ENCODE measurements at places on chromosomes 3 and 15.
A peak's percentile ranks its signal among the peaks of the same experiment; 100 is the strongest.

DNA sequence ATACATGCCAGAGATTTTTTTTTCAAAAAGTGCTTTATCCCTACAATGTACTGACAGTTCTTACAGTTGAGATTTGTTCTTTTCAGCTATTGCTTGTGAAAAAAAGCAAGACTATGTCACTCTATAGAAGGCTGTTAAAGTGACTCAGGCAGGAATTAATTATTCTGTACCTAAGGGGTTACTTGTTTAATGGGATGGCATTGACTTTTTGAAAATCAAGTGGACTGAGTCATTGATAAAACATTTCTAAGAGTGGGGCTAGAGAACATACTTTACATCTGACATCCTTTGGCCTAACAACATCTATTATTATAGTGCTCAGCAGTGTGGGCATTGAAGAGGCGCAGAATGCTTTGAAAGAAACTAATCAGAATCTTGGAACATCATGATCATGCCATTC lies 34.3 kb downstream of the INTS14 start:
- peak; percentile 78 for DNase-seq

DNA sequence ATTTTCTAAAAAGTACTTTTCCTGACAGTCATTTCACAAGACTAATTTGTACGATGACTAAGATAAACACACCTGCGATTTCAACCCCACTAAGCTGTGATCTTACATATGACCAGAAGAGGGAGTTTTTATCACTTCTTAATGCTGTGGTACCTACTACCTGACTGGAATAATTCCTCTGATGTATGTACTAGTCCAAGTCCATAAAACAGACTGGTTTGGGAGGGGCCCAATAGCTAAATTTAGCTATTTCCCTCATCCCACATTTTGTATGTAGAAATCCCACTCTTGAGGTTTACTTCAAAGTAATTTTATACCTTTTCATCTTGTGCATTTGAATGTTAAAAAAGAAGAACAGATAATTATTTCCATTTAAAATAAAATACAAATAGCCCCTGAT lies 49.7 kb upstream of the SCAANT1 start:
- peak; percentile 28 for DNase-seq

DNA sequence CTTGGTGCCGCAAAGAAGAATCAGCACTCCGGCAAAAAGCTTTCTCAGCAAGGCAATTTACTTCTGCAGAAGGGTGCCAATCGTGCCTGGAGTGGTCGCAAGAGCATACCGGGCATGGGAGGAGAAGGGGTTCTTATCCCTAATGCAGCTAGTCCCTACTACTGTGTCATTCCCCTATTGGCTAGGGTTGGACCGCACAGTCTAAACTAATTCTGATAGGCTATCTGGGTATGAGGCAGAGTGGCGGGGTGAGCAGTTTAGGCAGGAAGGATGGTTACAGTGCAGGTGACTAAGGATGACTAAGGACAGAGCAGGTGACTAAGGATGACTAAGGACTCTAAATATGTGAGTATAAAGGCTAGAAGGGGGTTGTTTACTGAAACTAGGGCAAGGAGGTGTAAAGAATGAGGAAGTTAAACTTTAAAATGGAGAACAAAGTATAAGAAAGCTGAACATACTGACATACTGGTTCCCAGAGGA lies 52.9 kb downstream of the PGBD4 start:
- DNase-seq: peak; percentile 21

DNA sequence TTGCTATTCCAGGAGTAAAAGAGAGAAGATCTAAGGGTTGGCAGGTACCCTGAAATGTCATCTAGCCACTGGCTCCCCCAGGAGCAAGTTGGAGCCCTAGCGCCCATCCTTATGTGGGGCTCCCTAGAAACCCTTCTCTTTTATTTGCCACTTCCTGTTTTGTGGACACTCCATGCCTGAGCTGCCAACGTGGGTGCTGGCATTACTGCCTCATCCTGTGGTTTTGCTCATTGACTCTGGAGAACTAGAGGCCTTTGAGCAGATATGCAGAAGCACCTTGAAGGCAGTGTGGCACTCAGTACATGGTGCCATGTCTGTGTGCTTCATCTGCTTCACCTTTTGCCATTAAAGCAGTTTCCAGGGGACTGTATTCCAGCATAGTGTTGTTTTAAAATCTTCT lies 8.1 kb downstream of the EDEM1 start:
- DNase-seq: no peak

- DNase-seq: no peak
Observed at GRCh38 chr3:111476701-111477100, 65.3 kb upstream of the CD96 start.

DNA sequence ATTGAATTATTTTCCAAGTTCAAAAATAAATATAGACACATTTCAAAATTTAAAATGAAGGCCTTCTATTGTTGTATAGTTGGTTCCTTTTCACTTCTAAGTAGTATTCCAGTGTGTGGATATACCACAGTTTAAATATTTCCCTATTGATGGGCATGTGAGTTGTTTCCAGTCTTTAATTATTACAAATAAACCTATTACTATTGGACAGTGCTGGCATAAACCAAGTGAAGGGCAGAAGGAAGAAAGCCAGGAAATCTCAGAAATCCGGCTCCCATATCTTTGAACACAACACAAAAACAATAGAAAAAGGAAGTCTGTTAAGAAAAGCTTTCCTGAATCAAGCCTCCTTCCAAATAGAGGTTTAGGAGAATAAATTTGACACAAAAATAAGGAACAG lies 26.1 kb downstream of the GOLGB1 start:
- DNase-seq: no peak

DNA sequence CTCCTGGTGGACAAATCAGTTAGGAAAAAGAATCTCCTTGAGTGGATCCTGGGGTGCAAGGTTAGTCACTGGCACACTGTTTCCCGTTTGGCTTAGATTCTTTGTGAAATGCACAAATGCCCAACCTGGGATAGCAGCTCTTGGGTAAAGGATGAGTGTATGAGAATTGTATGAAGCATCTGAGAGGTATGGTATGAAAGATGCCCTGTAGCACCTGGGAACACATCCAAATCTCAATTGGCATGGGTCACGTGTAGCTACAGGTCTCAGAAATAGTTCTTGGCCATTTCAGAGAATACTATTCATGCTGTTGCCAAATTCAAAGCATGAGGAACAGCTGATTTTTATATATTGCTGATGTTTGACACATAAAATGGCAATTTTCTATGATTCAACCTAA lies 84.3 kb downstream of the KCNH8 start:
- no peak for DNase-seq

GRCh38 chr15:99315636-99316035 lies 64.4 kb downstream of the LRRC28 start:
- DNase-seq: no peak

DNA sequence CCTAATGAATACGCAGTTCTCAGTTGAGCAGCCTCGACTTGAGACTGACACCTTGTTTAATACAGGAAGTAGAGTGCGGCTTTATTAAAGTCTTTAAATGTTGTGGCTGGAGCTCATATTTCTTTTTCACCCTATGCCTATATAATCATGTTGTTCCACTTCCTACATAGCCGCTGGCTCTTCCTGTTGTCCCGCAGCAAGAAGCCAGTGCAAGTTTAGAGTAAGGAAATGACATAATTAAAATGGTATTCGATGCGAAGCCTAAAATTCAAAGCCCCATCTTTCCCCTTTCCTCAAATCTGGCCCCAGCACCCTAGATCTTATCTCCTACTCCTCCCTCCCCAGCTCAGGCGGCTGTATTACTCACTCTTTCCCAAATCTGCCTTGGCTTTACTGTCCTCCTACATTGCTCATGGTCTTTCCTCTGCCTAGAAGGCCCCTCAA lies 7.5 kb upstream of the PHLDB2 start:
- DNase-seq: peak; percentile 81
